ENCODE measurements at places on chromosomes 4 and X. TPM values are rescaled to one million over a fixed set of nuclear protein-coding genes. Genes with fewer than 3 reads are reported as not detected.

The BEX5 gene
- polyA plus RNA-seq: 9.6 TPM

The TSC22D3 gene
- polyA plus RNA-seq: 737 TPM

The CXorf49 gene
- not detected for polyA plus RNA-seq

The PTTG2 gene
- polyA plus RNA-seq: not detected

The FATE1 gene
- polyA plus RNA-seq: not detected

The CLNK gene
- not detected for polyA plus RNA-seq

The DCTD gene
- 95.9 TPM for polyA plus RNA-seq

The RTL3 gene
- polyA plus RNA-seq: not detected

The STATH gene
- polyA plus RNA-seq: not detected

The EDNRA gene
- polyA plus RNA-seq: not detected

The SEPSECS gene
- polyA plus RNA-seq: 2.0 TPM

The ESX1 gene
- polyA plus RNA-seq: not detected

The SHOX gene
- not detected for polyA plus RNA-seq

The TCP11X2 gene
- not detected for polyA plus RNA-seq

The FHDC1 gene
- not detected for polyA plus RNA-seq

The AMER1 gene
- 0.21 TPM for polyA plus RNA-seq

The F8A3 gene
- 18.0 TPM for polyA plus RNA-seq

The CHIC1 gene
- 2.3 TPM for polyA plus RNA-seq

The RIPPLY1 gene
- not detected for polyA plus RNA-seq

The KLHL4 gene
- 0.30 TPM for polyA plus RNA-seq

The TXK gene
- polyA plus RNA-seq: 57.8 TPM

The GABRG1 gene
- polyA plus RNA-seq: not detected

The ELK1 gene
- 17.2 TPM for polyA plus RNA-seq

The NSUN7 gene
- polyA plus RNA-seq: not detected

The FRG2 gene
- polyA plus RNA-seq: not detected

The ENPEP gene
- polyA plus RNA-seq: not detected

Measured in naive thymus-derived CD8-positive, alpha-beta T cell (primary cell).